ENCODE measurements at places on chromosomes 12 and 14.
A peak's percentile ranks its signal among the peaks of the same experiment; 100 is the strongest.

GRCh38 chr14:58200480-58200841, 512 bp downstream of the ACTR10 start:
- DNase-seq = no peak

- no peak for DNase-seq
Observed at GRCh38 chr14:101200008-101200649, 296.6 kb upstream of the RTL1 start.

DNA sequence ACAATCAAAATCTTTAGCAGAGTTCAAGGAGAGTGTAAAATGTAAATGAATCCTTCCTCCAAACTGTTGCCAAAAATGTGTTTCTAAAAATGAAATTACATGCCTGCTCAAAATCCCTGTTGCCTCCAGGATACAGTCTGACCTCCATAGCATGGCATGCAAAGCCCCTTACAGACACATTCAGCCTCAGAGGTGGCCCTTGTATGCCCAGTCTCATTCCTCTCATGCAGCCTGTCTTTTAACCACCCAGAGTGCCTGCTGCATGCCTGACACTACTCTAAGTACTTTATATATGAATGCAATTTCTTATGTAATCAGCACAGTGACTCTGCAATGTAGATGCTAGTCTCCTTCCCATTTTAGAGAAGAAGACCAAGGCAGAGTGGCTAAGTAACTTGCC, 24.4 kb upstream of the PTPRQ start:
- DNase-seq = no peak

DNA sequence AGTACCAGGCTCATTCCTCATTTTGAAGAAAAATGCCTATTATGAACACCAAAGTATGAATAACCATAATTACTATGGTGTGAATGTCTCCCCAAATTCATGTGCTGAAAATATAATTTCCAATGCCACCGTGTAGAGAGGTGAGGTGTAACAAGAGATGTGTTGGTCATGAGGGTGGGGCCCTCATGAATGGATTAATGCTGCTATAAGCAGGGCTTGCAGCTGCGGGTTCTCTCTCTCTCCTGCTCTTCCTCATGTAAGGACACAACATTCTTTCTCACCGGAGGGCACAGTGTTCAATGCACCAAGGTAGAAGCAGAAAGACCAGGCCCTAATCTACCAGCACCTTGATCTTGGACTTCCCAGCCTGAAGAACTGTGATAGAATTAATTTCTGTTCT, 70.0 kb downstream of the TMTC1 start:
- no peak for DNase-seq

DNA sequence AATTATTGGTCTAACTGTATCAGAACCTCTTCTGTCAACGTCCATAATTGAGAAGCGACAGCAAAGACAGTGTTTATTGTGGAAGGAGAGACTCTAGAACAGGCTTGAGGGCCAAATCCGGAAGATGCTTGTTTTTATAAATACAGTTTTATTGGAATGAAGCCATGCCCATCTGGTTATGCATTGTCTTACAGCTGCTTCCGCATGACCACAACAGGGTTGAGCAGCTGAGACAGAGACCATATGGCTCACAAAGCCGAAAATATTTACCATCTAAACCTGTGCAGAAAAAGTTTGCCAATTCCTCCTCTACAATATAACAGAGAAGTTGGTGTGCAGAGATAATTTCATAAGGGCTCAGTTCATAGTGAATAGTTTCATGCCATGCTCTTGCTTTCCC, 24.5 kb downstream of the PRKAB1 start:
- DNase-seq = no peak

GRCh38 chr14:63178912-63179311, 25.3 kb upstream of the RHOJ start:
- DNase-seq = peak; percentile 91

DNA sequence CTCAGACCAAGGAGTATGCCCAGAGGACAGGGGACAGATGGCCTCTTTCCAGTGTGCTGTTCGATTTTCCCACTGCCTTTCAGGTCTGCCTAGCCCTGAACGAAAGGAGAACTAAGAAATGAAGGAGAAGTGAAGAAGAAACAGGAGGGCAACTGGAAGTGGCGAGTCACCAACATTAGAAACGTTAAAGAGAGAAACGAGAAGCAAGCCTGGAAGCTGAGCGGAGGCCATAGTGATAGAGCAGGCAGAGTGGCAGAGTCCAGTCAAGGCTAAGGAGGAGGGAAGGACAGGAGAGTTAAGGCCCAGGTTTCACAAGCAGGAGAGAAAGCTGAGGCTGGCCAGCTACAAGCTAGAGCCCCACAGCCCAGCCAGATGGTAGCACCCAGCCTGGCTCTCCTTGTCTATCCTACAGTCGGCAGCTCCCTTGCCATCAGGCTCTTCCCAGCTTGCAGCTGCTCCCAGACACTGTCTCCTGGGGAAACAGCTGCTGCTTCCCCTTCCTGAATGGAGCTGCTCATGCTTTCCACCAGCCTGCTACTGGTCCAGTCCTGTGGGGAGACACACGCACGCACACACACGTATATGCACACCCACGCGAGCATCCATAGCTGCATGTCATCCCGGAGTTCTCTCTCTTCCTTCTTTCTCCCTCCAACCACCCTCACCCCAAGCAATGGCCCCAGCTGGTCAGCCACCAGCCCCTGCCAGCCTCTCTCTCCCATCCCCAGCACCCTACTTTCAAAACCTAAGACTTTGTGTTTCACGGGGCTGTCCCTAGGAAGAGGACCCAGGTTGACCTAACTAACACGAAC, 139.7 kb upstream of the CCND2 start:
- DNase-seq = no peak

DNA sequence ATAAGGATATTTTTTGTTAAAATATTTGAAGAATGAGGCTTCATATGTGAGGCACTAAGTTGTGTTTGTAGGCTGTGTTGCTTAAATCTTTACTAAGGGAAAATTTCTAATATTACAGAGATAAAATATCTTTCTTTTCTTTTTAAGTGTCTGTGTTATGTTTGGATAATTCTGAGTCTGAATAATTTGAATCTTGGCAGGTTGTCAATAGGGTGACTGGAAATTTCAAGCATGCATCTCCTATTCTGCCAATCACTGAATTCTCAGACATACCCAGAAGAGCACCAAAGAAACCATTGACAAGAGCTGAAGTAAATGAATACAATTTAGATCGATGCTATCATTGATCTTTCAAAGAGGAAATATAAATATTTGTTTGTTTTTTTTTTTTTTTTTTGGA, 29.4 kb downstream of the TMPO start:
- peak; percentile 59 for DNase-seq

DNA sequence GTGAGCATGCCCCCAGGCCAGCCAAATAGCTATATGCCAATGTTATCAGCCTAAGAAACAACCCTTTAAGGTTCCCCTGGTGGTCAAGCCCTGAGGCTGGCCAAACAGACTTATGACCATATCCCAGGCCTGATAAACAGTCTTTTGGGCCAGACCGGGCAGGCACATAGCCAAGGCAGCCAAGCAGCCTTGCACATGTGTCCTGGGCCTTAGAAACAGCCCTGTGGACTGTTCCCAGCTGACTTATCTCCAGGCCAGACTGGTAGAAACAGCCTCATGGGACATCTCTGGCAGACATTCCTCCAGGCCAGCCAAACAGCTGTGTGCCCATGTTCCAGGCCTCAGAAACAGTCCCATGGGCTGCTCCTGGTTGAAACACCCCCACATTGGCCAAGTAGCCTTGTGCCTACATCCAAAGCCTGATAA, 295.0 kb upstream of the MGAT4C start:
- no peak for DNase-seq

GRCh38 chr14:36884049-36884448, 222.4 kb downstream of the PAX9 start:
- no peak for DNase-seq

- DNase-seq = peak; percentile 31
Observed at GRCh38 chr14:46250113-46250703, 401.4 kb downstream of the RPL10L start.

DNA sequence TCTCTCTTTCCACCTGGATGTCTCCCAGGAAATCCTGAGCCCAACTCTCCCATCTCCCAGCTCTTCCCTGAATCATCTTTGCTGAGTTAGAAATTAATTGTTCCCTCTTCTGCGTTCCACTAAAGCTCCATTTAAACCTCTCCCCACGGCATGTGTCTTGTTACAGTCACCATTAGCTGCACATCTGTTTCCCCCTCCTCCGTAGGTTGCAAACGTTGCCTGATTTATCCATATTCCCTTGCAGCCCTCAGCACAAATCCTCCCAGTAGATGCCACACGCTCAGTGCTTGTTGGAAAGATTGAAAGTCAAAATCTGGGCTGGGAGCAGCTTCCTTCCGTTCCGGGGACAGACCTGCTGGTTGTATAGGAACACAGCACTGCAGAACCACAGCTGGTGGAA, 90.4 kb downstream of the SLC24A4 start:
- DNase-seq = no peak

DNA sequence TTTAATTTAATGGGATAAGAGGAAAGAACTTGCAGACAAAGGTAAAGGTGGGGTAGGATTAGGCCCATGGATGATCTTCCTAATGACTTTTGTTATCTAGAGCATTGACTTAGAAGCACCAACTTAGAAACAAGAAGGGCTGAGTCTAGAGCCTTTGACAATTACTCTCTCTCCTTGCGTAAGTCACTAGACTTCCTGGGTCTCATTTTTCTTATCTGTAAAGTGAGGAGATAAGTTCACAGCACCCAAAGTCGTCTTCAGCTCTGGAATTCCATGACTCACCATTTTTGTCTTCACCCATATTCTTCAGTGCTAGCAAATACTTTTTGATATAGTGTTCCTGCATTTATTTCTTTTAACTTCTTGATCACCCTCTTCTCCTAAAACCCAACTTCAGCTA, 75.7 kb downstream of the SSPN start:
- no peak for DNase-seq

DNA sequence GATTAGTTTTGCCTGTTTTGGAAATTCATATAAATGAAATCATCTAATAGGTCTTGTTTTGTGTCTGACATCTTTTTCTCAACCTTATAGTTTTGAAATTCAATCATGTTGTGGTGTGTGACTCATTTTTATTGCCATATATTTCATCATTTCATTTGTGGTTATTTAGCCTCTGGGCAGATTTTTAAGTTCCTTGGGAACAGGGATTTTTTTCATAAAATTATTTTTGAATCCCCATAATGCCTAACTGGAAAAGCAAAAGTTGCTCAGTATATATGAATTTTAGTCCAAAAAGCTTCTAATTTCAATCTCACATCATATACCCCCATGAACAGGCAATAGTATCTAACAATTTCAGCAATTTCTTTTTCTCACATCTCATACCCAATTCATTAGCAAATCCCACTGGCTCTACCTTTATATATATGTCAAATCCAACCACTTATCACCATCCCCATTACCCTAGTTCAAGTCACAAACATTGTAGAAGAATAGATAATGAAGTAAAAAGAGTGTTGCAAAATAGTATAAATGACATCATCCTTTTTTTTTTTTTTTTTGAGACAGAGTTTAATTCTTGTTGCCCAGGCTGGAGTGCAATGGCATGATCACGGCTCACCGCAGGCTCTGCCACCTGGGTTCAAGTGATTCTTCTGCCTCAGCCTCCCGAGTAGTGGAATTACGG, 2.6 kb upstream of the OR6J1 start:
- DNase-seq = no peak

- no peak for DNase-seq
Observed at GRCh38 chr12:24360057-24360456, 410.6 kb upstream of the SOX5 start.

DNA sequence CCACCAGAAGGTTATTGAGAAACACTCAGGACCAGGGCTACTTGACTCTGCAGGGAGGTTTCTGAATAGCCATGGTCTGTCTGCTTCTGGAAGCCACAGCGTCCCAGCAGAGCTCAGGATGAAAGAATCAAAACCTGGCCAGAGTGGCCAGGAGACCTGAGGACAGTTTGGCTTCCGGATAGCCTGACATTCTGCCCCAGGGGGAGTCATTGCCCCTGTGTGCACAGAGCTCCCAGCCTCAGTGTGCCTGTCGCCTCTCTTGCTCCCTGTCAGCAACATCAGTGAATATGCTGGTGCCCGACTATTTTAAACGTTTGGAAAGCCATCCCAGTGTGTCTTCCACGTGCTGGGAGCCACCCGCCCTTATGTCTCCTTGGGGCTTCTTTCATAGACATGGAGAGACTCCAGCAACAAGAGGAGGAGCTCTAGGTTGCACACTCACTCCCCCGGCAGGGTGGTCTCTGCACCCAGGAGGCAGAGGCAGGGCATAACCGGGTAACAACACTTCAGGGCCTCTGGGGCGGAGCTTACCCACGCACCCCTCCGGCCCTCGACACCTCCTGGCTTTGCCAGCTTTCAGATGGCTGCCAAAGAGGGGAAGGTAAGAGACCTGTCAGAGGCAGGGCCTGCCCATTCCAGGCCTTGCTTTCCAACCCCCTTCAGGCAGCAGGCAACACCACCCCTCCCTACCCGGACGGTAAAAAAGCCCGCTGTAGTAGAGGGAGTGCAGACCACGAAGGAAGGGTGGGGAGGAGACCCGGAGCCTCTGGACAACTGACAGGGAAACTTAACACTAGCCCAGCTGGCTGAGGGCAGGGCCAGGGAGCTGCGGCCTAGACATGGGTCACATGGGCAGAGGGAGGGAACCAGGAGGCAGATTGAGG, 19.0 kb upstream of the SLC6A12 start:
- DNase-seq = no peak

- peak; percentile 7 for DNase-seq
Observed at GRCh38 chr14:42855085-42855484, 1248.4 kb downstream of the LRFN5 start.

- no peak for DNase-seq
Observed at GRCh38 chr12:105206686-105207374, 29.1 kb downstream of the APPL2 start.

- DNase-seq = no peak
Observed at GRCh38 chr12:117914686-117915085, 54.1 kb downstream of the KSR2 start.

DNA sequence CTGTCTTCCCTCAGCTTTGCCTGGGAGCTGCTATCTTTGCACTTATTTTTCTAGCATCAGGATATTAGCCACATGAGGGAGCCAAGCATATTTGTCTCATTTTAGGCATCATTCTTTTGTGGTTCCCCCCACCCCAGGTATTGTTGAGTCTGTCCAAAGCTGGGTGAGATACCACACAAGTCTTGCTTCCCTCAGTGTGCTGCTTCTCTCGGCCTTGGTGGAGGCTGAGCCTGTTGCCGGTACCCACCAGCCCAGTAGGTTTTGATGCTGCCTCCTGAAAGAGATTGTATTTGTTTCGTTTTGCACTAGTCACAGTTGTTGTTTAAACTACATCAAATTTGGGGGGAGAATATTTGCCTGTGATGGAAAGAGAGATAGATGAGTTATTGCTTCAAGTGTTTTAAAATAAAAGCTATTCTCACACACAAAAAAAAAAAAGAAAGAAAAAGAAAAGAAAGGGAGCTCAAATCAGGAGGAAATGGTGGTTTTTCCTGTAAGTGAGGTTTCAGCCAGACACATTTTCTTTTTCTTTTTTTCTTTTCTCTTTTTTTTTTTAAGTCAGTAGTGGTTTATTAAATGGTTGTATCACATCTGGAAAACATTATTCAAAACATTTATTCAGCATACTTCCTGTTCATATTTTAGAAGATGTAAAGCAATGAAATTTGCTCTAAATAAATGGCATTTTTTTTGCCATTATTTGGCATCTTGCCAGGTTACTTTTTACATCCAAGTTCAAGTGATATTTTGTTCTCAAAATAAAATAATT, 58.5 kb downstream of the SLC4A8 start:
- no peak for DNase-seq

GRCh38 chr14:103180331-103180730, 57.1 kb downstream of the TNFAIP2 start:
- DNase-seq = no peak

GRCh38 chr12:31353750-31354708, 28.1 kb upstream of the SINHCAF start:
- DNase-seq = peak; percentile 15

All from astrocyte of the hippocampus (primary cell).